Amniotic epithelial cell (primary cell): ENCODE measurements at places on chromosomes 2 and 18.

DNA sequence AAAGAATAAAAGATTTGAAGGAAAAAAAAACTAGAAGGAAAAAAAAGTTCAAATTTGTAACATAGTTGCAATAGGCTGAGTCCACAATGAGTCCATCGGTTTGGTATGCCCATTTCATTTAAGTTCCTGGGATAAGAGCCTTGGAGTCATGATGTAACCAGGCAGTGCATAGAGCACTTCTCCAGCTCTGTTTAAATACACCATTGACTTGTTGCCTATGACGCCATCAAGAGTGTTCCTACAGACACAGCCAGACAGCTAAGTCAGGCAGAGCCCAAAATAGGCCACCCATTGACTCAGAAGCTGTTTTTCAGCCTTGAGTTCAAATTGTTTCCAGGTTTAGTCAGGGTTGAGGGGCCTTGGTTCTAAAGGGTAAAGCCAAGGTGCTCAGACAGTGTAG, 44.9 kb downstream of the SOCS6 start:
- DNase-seq, result peak; percentile 99

- peak; percentile 39 for DNase-seq
These were observed 48.4 kb upstream of the IGFBP5 start for GRCh38 chr2:216743781-216744180.

- DNase-seq, result peak; percentile 100
These were observed 64.3 kb downstream of the BABAM2 start for GRCh38 chr2:27954771-27955383.

GRCh38 chr2:95391641-95392310, 10.7 kb upstream of the FAHD2A start:
- no peak for DNase-seq

GRCh38 chr2:205704127-205704741, 21.9 kb downstream of the NRP2 start:
- DNase-seq, result peak; percentile 89

GRCh38 chr2:137254052-137254451, 488.7 kb downstream of the THSD7B start:
- DNase-seq, result no peak

GRCh38 chr2:174023591-174024523, 58.7 kb upstream of the SP3 start:
- peak; percentile 99 for DNase-seq

- no peak for DNase-seq
These were observed 1.0 kb downstream of the PLEK start for GRCh38 chr2:68366083-68366560.

- DNase-seq, result no peak
These were observed 45.2 kb downstream of the PPP4R1 start for GRCh38 chr18:9569178-9569577.

- DNase-seq, result no peak
These were observed 83.0 kb downstream of the CMPK2 start for GRCh38 chr2:6782517-6783237.

DNA sequence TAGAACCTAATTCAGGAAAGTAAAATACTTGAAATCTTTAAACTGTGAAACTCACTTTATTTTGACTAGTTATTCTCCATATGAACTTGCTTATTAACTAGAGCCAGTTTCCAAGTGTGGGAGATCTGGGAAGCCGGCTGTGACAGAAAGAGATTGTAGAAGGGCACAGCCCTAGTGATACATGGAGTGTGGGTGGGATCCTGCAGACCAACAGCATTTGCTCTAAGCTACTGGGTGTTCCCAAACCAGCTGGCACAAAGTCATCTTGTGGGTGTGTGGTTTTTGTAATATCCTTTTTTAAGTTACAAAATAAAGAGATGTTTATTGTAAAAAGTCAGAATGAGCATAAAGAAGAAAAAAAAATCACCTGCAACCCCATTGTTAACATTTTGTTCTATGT, 3.4 kb downstream of the DUSP19 start:
- DNase-seq, result peak; percentile 7

DNA sequence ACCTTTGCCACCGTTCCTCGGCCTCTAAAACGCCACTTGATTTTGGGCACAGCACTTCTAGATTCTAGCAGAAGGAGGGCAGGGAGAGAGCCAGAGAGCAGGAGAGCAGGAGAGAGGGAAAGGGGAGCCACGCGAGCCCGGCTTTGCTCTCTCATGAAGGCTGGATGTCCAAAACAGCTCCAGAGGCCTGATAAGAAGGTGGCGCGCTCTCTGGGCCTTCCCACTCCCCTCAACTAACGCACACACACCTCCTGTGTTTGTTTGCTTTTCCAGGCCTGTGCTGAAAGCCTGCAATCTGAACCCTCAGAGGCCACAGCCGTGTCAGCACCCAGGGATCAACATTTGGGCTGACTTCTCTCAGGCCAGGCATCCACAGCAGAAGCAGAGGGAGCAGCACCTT, 184.8 kb upstream of the SOX11 start:
- DNase-seq, result no peak

DNA sequence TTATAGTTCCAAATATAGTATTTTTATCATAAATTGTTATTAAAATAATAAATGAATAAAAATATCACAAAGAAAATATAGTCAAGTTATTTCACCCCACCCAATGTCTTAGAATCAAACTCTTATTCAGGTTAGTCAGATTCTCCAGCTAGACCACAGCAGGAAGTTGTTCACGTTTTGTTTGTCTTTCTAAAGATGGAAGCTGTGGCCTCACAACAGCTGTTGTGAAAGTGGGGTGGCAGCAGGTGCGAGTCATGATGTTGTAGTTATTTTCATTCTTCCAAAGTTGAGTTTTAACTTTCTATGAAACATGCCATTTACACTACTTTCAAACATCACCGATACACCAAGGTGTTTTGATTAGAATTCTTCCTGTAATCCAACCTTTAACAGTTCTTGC, 272.9 kb downstream of the SLC8A1 start:
- peak; percentile 5 for DNase-seq

DNA sequence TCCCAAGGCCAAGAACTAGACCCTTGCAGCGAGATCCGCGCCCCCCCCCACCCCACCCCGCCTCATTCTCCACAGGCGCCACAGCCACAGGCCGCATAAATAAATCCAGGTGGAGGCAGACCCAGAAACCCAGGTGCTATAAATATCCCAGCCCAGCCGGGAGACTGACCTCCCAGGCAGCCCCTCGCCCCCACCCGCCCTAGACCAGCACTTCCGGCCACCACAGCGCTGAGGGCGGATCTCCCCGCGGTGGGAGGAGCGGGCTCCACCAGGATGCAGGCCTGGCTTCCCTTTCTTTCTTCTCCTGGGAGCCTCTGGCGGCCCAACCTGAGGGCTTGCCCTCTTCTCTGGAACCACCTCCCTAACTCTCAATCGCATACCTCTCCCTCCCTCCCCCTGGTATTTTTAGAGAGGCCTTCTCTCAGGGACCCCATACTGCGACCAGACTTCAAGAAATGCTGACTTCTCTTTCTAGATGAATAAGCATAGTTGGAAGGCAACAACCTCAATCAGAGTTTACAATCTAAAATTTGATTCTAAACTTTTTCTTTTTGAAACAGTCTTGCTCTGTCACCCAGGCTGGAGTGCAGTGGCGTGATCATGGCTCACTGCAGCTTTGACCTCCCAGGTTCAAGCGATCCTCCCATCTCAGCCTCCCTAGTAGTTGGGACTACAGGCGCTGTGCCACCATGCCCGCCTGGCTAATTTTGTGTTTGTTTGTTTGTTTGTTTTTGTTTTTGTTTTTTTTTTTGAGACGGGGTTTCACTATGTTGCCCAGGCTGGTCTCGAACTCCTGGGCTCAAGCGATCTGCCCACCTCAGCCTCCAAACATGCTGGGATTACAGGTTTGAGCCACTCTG, 55.0 kb downstream of the PKDCC start:
- DNase-seq, result peak; percentile 52

DNA sequence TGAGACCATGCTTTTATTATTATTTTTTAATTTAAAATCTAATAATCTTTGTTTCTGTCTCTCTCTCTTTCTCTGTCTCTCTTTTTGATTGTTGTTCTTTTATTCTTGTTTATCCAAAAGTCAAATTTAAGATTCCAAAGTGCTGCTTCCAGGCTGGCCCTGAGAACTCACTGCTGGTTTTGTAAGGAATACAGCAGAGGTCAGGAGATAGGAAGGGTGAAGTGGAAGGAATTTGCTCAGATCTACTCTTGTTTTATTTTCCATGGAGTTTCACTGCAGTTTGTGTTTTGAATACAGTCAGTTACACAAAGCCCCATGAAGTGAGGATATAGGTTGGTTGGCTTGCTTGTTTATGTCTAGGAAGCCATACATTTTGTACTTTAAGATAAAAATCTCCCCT, 168.1 kb downstream of the MIB1 start:
- no peak for DNase-seq

GRCh38 chr2:226891780-226892590, 56.1 kb downstream of the RHBDD1 start:
- peak; percentile 86 for DNase-seq

GRCh38 chr2:161424394-161424769, 8.3 kb downstream of the TBR1 start:
- DNase-seq, result no peak

DNA sequence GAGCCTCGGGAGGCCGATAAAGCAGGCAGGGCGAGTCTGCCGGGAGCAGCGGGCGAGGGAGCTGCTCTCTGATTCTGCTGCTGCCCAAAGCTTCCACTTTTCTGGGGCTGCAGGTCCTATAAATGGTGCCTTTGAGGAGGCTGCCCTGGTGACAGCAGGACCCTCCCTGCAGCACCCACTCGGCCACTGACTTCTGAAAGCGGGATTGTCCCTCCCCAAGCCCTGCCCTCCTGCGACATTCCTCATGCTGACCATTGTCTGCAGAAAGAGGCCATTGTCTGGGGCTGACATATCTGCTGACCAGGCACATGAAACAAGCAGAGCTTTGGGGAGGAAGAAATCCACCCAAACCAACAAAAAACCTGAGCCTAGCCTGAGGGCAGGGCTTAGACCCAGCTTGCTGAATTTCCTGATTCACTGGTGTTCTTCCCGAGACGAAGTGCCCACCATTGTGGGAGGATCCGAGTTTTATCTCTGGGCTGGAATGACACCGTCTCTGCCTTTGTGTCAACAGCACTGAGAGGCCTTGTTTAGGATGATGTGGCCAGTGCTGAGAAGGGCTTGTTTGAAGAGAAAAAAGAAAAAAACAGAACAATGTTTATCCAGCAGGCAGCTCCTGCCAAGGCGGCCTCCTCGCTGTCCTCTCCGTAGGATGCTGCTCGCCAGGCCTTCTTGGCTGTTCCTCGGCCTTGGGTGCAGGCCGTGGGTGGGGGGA, 129.7 kb downstream of the MYCN start:
- no peak for DNase-seq

DNA sequence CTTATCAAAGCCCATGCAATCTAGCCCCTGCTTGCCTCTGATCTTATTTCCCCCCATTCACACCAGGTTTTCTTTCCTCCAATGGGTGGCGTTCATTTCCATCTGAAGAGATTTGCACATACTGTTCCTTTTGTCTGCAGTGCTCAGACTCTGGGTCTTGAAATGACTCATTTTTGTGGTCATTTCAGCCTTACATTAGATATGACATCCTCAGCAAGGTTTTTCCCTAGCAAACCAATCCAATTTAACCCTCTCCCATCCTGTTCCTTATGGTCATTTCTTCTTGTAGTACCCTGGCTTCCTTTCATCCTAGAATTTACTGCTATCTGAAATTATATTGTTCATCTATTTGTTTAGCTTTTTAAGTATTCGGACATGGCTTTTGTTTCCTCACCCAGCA, 42.5 kb upstream of the SCN1A start:
- peak; percentile 71 for DNase-seq

GRCh38 chr2:147937744-147938349, 82.7 kb downstream of the ORC4 start:
- DNase-seq, result peak; percentile 21

DNA sequence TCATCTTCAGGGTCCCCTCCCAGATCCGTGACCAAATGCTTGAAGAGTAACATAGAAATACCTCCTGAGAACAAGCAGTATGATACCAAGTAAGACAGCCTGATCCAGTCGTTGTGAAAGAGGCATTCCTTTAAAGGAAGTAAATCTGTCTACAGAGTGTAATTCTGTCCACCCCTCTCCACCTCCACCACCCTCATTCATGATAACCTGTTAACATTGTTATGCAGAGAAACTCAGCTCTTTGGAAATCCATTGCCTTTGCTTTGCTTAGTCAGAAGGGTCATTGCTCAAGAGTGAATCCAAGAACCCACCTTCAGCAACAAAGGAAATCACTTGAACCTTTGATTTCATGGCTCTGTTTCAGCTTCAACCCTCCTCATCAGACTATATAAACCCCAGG, 155.6 kb downstream of the CYP26B1 start:
- no peak for DNase-seq

GRCh38 chr18:13120983-13121441, 97.5 kb upstream of the LDLRAD4 start:
- peak; percentile 30 for DNase-seq

GRCh38 chr18:13579874-13580273, 146.5 kb downstream of the FAM210A start:
- no peak for DNase-seq

GRCh38 chr18:10559553-10560451, 34.0 kb downstream of the NAPG start:
- no peak for DNase-seq

- no peak for DNase-seq
These were observed 8.6 kb upstream of the IL36A start for GRCh38 chr2:112996635-112997034.
